ENCODE measurements at places on chromosomes 12 and 14.

DNA sequence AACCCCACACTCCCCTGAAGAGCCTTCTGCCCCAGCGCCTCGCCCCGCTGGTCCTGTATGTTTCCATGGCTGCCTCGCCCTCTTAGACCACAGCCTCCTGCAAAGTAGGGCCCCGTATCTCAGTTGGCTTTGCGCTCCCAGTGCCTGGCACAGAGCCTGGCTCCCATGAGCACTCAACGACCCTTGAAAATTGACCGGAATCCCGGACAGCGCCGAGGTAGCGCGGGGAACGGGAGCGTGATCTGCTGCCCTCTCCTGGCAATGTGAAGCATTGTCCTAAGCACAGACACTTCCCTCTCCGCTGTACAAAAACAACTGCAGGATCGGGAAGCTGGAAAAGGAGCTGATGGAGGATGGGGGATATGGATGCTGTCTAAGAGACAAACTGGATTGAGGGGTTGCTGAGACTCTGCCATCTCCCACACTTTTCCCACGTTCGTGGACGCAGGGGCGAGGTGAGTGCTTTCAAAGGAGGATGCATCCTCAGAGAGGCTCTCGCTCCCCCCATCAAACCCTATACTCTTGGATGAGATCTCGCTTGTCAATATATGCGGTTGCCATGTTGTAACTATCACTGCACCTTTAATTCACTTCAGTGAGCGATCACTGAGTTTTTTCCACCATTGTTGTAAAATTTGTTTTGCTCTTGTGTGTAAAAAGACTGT is 10.7 kb upstream of the FKBP4 start:
- peak; percentile 44 for DNase-seq

- DNase-seq = no peak
Measured at GRCh38 chr12:32131666-32132065, 25.0 kb downstream of the BICD1 start.

DNA sequence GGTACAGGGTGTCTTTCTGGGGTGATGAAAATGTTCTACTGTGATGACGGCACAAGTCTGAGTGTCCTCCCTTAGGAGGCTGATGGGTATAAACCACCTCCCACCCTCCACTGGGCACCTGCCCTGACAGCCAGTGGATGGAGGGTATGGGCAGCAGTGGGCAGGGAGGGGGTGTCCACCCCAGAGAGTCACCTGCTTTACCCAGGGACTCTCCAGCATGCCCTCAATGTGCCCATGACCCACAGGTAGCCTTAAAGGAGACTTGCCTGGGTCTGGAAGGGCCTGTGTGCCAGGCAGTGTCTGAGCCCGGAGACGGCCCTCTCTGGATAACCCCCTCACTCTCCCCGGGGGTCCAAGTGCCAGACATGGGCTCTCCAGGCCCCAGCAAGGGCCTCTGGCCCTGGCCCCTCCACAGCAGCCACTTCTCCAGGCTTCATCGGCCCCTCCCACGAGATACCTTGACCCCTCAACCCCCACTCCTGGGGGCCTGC is 38.8 kb downstream of the CCNK start:
- DNase-seq = no peak

DNA sequence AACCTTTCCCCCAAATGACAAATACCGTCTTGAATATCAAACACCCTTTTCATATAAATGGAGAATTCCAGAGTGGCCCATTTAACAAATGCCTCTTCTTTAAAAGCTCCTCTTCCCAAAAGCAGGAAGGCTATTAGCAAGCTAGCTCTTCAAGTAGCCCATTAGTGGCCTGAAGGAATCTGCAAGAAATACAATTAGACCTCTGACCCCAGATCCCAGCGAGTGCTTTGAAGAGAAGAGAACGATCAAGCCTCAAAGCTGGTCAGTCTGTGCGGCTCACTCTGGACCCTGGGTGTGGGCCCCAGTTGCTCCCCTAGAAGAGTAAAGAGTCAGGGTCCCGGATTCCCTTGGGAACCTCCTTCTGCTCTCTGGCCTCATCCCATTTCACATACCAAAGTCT is 325.6 kb downstream of the NUAK1 start:
- DNase-seq = no peak

GRCh38 chr14:25396128-25396527 is 346.2 kb upstream of the STXBP6 start:
- DNase-seq = no peak

GRCh38 chr12:48881686-48882314 is 16.1 kb upstream of the RND1 start:
- no peak for DNase-seq

DNA sequence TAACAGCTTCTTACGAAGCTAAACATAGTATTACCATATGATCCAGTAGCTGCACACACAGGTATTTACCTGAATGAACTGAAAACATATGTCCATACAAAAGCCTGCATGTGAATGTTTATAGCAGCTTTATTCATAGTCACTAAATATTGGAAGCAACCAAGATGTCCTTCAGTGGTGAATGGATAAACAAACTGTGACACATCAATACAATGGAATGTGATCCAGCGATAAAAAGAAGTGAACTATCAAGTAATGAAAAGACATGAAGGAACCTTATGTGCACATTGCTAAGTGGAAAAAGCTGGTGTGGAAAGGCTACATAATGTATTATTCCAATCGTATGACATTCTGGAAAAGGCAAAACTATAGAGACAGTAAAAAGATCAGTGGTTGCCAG is 38.1 kb upstream of the JDP2 start:
- no peak for DNase-seq

- DNase-seq = no peak
Measured at GRCh38 chr14:19851365-19851764, 23.6 kb upstream of the OR4K2 start.

DNA sequence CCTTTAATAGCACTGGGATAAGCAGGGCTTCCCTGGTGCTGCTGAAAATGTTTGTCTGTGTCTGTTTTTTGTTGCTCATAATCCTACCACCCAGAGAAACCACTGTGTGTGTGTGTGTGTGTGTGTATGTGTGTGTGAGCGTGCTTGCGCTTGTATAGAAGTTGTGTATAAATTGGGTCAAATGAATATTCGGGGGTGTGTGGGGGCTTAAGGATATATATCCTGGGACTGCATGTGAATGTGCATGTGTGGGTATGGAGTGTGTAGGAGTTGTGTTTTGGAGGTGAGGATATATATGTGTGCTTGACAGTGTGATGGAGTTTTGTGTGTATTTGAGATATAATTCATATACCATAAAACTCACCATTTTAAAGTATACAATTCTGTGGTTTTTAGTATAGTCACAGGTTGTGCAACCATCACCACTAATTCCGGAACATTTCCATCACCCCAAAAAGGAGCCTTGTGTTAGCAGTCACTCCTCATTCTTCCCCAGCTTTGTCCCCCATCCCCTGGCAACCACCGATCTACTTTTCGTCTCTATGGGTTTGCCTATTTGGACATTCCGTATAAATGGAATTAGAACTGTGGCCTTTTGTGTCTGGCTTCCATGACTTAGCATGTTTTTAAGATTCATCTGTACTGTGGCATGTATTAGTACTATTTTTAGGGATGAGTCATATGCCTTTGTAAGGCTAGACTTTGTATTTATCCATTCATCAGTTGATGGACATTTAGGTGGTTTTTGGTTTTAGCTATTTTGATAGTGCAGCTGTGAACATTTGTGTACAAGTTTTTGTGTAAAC is 25.6 kb downstream of the TCTN1 start:
- no peak for DNase-seq

- peak; percentile 64 for DNase-seq
Measured at GRCh38 chr12:48183091-48183875, at the start of gene CCDC184. TSS of gene CCDC184 (plus strand) at chr12:48183644. CDS start at chr12:48184123, 479 bp downstream.

DNA sequence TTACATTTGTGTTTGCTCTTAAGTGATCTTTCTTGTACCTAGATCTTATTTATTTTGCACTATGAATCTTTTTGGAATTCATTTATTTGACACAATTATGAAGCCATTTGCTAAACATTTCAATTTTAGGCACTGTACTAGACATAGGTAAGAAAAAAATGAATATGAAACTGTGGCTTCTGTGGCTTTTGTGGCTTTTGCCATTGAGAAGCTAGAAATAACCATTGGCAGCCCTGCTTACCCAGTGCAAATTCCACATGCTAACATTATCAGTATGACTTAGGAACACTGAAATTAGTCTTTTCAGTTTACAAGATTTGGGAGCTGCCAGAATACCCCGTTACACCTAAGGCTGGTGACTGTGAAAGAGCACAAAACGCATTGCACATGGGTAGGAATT is 60.1 kb downstream of the FSCB start:
- no peak for DNase-seq

DNA sequence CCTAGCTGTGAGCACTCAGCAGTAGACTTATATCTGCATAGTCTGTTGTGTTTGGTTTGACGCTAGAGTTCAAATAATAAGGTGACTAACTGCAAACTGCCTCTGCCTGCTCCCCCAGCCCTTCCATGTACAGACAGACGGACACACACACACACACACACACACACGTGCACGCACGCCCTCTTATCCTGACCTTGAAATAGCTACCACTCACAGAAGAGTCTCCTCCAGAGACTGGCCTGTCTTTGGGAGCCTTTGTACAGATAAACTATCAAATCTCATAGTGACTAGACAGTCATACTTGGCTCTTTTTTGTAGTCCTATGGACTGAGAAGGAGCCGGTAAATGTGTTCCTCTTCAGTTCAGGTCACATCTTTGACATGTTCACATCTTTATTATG is 158.4 kb downstream of the FBXL14 start:
- DNase-seq = no peak

- DNase-seq = no peak
Measured at GRCh38 chr12:2555487-2556082, 239.2 kb upstream of the FKBP4 start.

DNA sequence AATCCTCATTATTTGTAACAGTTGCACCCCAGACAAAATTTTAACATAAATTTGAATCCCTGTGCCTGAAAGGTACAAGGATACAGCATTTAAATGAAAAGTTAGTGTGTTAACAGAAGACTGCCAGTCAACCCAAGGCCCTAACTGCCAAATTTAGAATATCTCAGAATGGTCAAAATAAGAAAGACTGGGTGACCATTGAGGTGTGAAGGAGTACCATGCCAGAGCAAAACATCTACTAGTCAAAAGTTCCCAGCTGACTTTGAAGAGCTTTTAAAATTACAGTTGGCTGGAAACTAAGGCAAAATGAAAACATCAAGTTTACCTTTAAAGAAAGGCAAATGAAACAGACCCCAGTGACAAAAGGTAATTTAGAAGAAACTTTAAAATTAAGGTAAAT is 18.4 kb downstream of the SAV1 start:
- no peak for DNase-seq

DNA sequence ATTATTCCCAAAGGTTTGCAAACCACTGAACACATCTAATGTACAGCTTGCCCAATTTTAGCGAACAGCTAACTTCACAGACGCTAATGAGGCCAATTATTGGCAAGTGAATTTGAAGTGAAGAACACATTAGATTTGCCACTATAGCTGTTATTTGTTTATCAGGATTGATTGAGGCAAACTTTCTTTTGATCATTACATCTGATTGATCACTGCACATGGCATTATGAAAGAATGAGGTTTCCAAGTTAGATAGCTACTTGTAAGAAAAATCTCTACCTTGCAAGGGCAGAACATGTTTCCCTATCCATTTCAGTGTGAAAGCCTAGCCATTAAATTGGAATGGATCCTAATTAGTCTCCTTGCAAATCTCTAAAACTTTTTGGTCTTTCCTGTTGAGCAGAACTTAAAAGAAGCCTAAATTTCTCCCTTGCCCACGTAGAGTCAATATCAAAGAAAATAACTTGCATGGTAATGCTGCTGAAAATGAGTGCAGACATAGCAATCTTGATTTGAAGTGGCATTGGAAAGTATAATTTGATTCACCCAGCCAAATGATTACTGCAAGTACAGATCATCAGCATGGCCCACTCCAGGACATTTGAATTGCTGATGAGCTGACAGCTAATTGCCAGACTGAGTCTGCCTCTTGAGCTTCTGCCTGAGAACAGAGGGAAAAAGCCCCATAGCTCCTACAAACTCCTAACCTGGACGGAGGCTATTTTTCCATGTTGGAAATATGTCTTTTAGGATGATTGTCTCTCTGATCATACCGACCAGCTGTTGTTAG is 98.6 kb downstream of the TPH2 start:
- no peak for DNase-seq

- no peak for DNase-seq
Measured at GRCh38 chr14:46985529-46986380, 334.2 kb upstream of the RPL10L start.

DNA sequence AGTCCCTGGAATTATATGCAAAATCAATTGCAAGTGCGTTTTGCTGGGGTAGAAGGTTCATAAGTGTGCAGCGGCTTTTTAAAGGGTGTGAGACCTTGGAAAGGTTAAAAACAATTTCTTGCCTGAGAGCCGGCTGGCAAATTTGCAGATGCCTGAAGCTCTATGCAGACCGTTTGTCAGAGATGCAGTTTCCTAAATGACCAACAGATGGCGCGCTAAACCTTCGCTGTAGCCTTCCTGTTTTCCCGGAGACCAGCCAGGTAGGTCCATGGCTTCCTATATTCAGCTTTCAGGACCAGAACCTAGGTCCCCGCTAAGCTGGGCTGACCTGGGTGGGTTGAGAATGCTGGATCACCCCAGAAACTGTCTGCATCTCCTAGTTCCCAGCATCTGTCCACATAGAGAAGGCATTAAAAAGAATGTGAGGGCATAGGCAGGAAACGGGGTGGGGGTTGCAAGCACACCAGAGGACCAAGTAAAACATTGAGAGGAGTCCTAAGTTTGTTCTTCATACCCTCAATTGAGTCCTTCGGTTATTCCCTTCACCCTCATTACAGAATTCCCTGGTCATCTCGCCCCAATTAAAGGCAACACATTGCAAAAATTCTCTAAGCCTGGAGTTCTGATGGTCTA is 5.7 kb upstream of the NOS1 start:
- peak; percentile 51 for DNase-seq

- DNase-seq = no peak
Measured at GRCh38 chr14:99870617-99871016, 77.4 kb downstream of the EML1 start.

DNA sequence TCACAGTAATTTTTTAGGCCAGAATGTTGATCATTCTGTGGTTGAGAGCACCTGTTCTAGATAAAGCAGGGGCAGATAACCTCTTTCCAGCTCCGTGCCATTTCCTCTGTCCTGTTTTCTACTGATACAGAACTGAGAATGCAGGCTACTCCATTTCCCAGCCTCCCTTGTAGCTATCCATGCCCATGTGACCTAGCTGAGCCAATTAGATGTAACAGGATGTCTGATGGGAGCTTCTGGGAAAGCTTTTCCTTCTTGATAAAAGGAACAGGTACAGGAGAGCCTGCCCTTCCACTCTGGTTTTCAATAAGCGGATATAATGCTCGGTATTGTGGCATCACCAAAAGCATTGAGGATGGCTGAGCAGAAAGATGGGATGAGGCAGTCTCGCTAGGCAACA is 54.2 kb downstream of the LRRC74A start:
- no peak for DNase-seq

- no peak for DNase-seq
Measured at GRCh38 chr12:74393272-74393671, 144.4 kb upstream of the ATXN7L3B start.

GRCh38 chr12:43571885-43572284 is 19.9 kb upstream of the ADAMTS20 start:
- DNase-seq = no peak

DNA sequence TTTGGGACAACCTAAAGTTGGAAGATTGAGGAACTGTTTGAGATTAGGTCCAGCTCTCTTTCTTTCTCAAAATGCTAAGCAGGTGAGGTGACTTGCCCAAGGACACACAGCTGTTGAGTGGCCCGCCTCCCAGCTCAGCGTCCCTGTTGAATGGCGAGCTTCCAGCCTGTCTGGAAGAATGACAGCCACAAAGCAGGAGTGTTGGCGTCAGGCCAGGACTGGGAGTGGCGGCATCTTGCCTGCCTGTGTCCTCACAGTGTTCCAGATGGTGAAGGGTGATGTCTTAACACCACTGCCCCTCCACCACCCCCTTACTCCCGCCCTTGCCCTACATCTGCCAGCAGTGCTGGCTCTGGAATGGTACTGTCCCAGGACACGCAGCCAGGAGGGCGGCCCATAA is 4.4 kb upstream of the CEBPE start:
- no peak for DNase-seq

Measured in stimulated activated naive CD8-positive, alpha-beta T cell treated with anti-CD3 and anti-CD28 coated beads, Interleukin-15, amount 100 ng/mL, for 72 hours (primary cell).